ENCODE measurements at places on chromosomes 2 and 18.

GRCh38 chr2:72149556-72150156, 2.0 kb upstream of the CYP26B1 start:
- no peak for DNase-seq

- no peak for DNase-seq
Observed at GRCh38 chr2:189492451-189492850, 51.2 kb downstream of the WDR75 start.

GRCh38 chr18:76903386-76903785, 81.0 kb downstream of the ZNF236 start:
- DNase-seq = no peak

GRCh38 chr2:75729861-75730260, 19.1 kb upstream of the GCFC2 start:
- DNase-seq = no peak

DNA sequence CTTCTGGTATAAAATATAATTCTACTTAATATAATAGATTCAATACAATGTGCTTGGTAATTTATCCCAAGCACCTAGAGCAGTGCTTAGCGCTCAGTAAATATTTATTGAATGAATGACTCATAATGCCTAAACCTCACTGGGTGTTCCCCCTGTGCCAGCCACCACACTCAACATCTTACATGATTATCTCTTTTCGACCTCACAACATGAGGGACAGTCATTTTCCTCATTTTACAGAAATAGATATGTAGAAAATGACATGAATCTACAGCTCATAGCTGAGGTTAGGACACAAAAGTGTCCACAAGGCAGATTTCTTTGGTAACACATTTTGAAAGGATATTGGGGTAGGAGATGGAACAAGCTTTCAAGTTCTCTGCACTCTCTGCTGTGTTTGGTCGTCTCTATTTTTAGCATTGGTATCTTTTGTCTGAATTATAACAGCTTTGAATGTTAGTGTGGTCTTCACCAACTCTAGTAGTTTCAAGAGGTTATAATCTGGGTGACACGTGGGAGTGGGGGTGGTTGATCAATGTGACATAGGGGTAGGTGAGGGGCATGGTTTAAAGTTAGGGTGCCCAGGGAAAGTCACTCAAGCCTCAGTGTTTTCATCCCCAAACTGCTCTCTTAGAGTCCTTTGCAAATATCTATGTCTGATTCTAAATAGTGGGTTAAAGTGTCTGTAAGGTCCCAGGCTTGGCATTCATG, 9.8 kb downstream of the MYOM1 start:
- DNase-seq = no peak

- DNase-seq = no peak
Observed at GRCh38 chr2:19540739-19541525, 182.5 kb upstream of the OSR1 start.

GRCh38 chr2:157377861-157378260, 52.2 kb upstream of the ERMN start:
- DNase-seq = no peak
